Amniotic stem cell (primary cell): ENCODE measurements at places on chromosomes 12 and 14.

DNA sequence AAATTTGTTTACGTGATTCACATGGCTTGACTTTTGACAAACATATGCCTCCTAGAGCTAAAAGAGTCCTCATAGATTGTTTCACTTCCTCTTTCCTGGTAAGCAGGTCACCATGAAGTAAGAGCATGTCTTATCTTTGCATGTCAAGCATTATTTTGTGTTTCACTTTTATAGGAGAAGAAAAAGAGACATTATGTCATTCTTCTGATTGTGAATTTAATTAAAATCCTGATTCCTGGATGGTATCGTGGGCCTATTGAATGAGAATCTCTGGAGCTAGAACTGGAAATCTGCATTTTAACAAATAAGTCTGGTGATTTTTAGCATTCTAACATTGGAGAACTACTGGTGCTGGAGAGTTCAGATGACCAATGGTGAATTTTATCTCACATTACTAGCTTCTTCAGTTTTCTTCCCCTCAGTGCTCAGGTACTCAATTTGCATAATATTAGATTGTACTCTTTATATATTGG, 218.6 kb upstream of the ATP2B1 start:
- DNase-seq: no peak

GRCh38 chr12:116540622-116541152, 18.5 kb upstream of the MAP1LC3B2 start:
- no peak for DNase-seq

GRCh38 chr14:76133103-76133502, 18.6 kb upstream of the GPATCH2L start:
- DNase-seq: no peak

- DNase-seq: no peak
Measured at GRCh38 chr12:75633789-75634188, 122.4 kb upstream of the KRR1 start.

GRCh38 chr12:43551971-43552559, at the start of gene ADAMTS20:
Gene ADAMTS20 (minus strand): TSS chr12:43552203. CDS start chr12:43551921, 282 bp downstream.
- DNase-seq: no peak

GRCh38 chr12:87596134-87596533, 433.1 kb downstream of the C12orf50 start:
- no peak for DNase-seq

DNA sequence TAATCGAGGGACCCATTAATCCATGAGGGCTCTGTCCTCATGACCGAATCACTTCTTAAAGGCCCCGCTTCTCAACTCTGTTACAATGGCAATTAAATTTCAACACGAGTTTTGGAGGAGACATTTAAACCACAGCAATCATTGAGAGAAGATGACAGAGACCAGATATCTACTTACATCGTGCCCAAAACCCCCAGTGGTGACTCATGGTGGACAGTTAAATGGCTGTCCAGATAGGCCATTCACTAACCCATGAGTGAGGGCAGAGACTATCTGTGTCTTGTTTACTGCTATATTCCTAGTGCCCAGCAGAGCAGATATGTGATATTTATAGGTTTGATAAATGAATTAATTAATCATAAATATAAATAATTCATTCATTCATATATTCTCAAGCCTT, 20.0 kb upstream of the FLVCR2 start:
- DNase-seq: no peak

- no peak for DNase-seq
Measured at GRCh38 chr12:103908877-103909276, 21.3 kb upstream of the HSP90B1 start.

DNA sequence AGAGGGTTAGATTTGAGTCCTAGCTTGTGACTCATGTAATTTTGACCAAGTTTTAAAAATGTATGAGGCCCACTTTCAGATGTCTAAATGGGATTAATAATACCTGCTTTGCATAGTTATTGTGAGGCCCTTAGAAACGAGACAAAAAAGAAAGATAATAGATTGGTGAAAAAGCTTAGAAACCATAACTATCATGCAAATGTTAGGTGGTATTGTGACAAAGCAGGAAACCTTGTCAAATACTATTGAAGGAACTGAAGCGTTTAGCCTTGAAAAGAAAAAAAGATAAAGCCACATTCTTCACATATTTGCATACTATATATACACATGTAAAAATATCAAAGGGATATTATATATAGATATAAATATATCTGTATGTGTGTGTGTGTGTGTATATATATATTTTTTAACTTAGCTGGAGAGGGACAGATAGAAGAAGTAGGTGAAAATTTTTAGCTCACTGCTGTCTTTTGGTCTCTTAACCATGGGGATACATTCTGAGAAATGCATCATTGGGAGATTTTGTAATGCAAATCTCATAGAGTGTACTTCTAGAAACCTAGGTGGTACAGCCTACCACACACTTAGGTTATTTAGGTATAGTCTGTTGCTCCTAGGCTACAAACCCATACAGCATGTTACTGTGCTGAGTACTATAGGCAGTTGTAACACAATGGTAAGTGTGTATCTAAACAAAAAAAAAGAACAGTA, 270.3 kb downstream of the CCDC91 start:
- DNase-seq: no peak

- DNase-seq: no peak
Measured at GRCh38 chr14:100609331-100609870, 22.2 kb upstream of the BEGAIN start.

GRCh38 chr12:19457561-19457960, 18.3 kb downstream of the AEBP2 start:
- DNase-seq: no peak

GRCh38 chr12:8849876-8850275, 27.5 kb downstream of the A2ML1 start:
- DNase-seq: no peak

DNA sequence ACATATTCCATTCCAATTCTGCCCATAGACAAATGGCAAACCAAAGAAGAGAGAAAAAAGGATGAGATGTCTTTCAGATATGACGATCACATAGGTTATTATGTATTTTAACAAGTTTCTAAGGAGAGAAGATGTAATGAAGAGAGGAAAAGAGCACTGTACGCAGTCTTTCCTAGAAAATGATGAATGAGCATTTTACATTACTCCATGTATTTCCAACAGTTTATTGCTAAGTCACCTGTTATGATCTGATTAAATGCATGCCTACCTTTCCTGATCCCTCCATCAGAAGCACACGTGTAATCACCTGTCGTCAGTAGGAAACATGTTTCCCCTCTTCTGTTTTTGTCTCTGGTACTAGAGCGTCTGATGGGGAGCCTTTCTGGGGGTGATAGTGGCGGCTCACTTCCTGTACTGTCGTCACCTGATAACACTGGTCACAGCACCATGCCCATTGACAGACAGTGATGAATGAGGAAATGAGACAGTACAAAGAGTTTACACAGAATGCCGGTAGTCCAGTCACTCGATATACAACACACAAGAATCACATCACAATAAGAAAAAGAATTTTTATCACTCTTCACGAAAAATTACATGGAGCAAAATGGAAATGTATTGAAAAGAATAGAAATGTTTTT, 161.6 kb downstream of the KCNC2 start:
- no peak for DNase-seq

DNA sequence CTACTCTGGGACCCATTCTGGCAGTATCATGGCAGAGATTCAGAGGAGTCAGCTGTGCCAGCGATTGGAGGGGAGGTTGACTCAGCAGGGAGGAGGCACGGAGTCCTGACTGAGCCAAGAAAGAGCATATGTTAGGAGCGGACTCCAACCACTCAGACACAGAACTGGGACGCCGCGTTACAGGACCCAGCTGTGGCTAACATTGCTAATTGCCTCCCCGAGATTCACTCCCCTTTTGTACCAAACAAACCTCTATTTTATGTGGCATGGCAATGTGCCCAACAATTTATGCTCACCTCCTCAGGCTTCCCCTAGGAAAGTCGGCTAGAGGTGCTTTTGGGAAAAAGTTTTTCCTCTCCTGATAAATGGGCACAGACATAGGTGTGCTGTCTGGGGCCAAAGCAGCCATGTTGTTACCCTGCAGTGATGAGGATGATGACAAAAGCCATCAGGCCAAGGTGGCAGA, 15.2 kb upstream of the CLIP1 start:
- no peak for DNase-seq

DNA sequence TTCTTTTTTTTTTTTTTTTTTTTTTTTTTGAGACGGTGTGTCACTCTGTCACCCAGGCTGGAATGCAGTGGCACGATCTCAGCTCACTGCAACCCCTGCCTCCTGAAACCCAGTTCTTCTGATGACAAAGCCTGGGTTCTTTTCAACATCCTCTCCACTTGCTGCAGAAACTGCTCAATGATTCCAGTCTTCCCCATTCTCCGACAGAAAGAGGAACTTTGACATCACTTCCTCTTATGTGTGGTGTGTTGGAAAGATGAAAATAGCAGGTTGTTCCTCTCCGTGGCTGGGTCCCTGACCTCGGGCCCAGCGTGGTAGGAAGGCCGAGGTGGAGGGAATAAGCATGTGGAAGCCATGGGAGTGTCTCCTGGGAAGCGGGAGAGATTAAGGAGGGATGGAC, 198.4 kb downstream of the PHETA1 start:
- no peak for DNase-seq

GRCh38 chr14:75487155-75487671, 35.1 kb upstream of the BATF start:
- no peak for DNase-seq

DNA sequence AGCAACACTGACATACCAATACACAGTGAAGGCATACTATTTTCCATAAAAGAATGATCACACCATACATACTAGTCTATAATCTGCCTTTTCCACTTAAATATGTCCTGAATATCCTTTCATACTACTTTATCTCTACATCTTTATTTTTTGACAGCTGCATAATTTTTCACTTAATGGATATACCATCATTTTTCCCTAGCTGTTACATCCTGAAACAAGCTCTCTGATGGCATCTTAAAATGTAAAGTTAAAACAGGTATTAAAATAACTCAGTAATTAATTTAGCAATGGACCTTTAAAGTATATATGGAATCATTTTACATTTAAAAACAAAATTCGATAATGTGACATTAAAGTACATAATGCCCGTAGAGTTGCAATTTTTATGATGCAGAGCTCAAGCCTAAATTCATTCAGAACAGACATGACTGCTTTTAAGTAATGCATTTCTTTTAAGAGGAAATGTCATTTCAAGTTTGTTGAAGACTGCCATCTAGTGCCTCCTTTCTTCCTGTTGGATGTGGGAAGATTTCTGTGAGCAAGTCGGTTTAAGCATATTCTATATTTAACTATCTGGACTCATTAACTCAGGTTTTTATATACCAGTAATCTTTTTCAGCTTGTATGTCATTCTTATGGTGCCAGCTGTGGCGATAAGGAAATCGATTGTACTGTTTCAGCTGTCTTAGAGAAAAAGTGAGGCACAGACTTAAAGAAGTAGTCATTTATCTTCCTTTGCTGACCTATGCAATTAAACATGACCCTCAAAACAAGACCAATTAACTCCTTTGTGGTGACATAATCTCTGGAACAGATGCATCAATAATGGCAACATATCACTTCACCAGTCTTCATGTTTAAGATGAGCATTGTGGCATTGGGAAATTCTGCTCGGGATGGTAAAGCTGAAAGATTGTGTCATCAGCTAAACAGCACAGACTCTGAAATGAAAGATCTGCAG, 20.3 kb downstream of the PRICKLE1 start:
- DNase-seq: peak; percentile 29

- DNase-seq: no peak
Measured at GRCh38 chr14:65850429-65851135, 438.1 kb downstream of the FUT8 start.

DNA sequence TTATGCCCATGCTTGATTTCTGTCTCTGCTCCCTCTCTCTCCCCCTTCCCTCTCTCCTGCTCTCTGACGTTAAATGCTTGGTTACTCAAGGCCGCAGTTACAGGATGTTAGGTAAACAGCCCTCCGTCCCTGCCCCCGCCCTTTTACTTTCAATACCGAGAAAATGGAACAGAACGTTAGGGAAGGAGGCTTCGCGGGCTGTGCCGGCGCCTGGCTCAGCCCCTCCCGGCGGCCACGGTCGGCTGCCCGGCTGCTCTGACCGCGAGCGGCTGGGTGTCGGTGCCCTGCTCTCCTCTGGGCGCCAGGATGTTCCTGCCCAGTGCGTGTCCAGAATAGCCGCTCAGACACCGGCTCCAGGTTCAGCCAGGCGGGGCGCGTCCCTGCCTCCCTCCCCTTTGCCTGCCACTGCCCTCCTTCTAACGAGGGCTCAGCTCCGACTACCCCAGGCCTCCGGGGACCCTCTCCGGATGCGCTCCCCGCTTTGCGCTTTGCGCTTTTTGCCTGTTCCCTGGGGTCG, 166.1 kb downstream of the ADCK1 start:
- DNase-seq: no peak

- no peak for DNase-seq
Measured at GRCh38 chr12:7134396-7135166, 4.4 kb downstream of the CLSTN3 start.

DNA sequence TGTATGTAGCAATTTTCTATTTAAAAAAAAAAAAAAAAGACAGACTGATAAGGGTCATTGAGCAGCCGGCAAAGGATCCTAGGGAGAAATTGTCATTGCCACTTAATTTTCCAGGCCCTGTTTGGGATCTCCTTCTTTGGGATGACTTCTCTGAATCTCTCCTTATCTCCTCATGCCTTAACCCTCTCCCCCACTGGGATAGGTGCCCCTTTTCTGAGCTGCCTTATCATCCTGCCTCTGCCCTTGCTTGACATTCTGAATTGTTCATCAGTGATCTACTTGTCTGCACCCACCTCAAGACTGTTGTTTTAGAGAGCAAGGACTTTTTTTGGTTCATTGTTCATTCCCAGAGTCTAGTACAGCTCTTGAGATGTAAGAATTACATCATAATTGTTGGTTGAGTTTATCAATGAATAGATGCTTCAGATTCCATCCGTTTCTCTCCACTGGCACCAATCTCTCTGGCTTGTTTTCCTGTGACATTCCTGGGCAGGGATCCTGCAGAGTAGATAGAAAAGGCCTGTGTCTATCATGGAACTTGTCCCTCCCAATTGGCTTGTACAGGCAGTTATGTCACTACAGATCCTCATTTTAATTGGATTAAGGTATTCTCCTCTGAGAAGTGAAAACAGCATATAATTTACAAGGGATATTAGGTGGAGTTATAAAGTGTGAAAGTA, 42.6 kb downstream of the SOCS2 start:
- no peak for DNase-seq

DNA sequence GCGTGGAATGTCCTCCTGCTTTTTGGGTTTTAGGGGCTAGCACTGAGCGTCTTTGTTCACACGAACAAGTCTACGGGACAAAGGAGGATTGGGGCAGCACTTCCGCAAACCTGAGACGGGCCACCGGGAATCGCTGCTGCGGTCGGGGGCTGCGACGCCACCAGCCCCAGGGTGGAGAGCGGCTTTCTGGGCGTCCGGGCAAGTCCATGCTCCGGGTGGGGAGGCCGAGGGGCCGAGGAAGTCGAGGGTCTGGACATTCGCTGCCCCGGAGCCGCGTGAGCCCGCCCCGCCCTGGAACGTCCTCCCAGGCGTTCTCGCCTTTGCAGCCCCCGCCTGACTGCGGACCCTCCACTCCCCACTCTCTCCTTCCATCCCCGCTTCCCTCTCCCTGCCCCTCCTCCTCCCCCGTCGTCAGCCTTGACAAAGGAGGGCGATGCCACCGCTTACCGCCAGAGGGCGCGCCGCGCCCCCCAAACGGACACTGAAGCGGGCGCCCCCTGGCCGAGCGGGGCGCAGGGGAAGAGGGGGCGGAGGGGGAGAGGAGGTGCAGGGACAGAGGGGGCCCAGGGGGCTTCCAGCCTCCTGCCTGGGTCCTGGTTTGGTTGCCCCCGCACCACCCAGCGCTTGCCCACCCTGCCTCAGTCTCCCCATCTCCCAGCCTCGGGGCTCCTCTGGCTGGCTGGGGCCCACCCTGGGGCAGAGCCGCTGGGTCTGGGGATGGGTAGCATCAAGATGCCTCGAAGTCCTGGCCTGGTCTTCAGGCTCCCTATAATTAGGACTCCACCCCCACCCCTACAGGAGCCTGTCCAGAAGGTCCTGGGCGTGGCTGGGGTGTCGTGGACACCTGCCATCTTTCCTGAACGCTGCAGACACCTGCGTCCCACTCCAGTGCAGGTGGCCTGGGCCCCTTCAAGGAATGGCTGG, 39.1 kb upstream of the INF2 start:
- DNase-seq: no peak
